ENCODE measurements at places on chromosomes 11 and 22.

GRCh38 chr22:32828561-32828960 lies 27.1 kb downstream of the TIMP3 start:
- DNase-seq: no peak

DNA sequence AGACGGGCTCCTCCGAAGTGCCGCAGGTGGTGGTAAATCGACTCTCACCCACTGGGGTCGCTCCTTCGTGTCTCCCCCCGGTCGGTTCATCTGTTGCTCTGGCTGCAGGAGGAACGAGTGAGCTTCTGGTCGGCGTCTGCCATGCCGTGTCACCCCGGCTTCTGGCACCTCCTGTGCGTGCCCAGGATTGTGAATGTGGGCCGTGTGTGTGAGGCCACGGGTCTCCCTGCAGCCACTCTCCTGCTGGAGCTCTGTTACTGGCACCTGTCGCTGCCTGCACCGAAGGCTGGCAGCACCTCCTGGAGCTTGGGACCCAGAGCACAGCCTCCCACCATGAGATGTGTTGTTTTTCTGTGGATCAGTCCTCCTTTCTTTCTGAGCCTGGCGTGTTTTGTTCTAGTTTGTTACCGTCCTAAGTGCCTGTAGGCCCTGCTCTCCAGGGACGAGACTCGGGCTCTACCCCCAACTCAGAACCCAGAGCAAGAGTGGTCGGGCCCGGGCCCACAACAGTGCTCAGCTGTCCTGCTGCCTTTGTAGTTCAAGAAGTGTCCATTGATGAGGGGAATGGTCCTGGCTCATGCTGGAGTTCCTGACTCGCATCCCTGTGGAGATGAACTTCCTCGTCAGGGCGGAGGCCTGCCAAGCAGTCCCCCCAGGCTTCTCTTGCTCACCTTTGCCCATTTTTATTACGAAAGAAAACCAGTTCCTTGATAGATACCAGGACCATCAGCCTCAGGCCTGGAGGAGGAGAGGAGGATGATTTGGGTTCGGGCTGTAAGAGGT lies 66.6 kb downstream of the MED15 start:
- no peak for DNase-seq

- no peak for DNase-seq
Observed at GRCh38 chr11:123404676-123405075, 25.4 kb upstream of the GRAMD1B start.

DNA sequence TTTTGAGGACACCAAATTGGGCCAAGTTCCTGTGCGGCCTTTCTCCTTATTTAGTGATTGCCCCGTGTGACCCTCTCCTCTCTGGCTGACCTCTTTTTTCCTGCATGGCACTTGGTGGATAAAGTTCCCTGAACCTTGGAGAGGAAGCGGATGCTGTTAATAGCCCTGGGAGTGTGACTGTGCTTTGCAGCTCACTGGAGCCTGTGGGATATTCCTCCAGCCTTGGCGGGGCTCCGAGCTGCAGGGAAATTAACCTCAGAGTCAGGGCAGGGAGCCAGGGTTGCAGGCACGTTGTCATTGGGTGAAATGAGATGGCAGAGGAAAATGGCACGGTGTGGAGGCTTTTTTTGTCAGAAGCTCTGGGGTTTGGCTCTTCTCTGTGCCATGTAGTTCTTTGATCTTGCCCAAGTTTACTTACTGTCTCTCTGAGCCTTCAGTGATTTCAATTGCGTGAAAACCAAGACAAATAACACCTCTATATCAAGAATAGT lies 965 bp downstream of the OR9Q1 start:
- DNase-seq: no peak

DNA sequence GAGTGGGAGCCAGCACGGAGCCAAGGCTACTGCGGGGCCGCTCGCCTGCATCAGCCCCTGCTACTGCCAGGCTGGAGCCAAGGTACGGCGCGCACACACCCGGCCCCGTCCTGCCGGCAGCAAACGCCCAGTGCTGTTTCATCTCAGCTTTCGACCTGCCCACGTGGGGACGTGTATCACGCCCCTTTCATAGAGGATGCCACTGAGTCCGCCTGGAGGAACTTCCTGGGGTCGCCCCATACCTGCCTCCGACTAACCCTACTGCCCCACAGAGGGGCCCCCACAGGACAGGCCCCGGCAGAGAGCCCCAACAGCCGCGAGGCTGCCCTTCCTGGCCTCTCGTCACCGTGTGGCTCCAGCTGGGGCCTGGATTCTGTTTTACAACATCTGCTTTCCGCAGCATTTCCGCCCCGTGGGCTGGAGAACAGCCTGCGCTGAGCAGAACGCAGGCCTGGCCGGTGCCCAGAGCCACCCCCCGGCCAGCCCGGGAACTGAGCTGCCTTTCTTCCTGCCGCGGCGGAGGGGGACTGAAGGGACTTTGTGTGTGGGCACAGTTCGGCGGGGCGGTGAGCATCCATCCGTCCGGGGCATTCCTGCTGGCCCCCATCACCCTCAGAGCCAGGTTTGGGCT lies 22.9 kb upstream of the ARHGAP8 start:
- no peak for DNase-seq

All from stimulated activated CD8-positive, alpha-beta memory T cell treated with anti-CD3 and anti-CD28 coated beads, Interleukin-7, amount 100 ng/mL, for 1 hour (primary cell).